Left cardiac atrium (tissue), 4 donors: ENCODE measurements at places on chromosomes 5 and 9. TPM values are rescaled to one million over a fixed set of nuclear protein-coding genes. Genes with fewer than 3 reads are reported as not detected.
A peak's percentile ranks its signal among the peaks of the same experiment; 100 is the strongest.

GRCh38 chr5:83562791-83563557, 91.4 kb downstream of the VCAN start:
- DNase-seq, result no peak

- DNase-seq, result no peak
These were observed 11.7 kb downstream of the TSPAN17 start for GRCh38 chr5:176658817-176659511.

DNA sequence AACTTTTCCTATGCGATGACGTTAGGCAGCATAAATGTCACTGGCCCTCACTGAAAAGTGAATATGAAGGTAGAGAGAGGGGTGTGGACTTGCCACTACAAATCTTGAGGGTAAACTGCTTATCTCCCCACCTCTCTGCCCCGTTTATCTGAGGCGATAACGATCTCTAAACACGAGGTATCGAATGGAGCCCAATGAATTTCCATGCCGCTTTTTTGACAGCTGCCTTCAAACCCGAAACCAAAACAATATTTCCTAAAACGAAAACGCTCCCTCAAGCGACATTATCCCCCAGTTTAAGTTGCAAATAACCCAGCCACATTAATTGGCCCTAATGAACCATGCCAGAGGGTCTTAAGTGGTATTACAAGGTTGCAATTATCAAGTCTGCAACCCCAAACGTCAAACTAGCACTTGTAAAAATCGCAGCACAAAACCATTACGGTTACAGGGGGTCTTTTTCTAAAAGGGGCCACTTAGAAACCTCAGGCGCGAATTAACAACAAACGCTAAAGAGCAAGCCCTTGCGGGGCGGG, 1.4 kb downstream of the NR3C1 start:
- no peak for DNase-seq

- DNase-seq, result no peak
These were observed 8.6 kb downstream of the AGPAT2 start for GRCh38 chr9:136678624-136679023.

DNA sequence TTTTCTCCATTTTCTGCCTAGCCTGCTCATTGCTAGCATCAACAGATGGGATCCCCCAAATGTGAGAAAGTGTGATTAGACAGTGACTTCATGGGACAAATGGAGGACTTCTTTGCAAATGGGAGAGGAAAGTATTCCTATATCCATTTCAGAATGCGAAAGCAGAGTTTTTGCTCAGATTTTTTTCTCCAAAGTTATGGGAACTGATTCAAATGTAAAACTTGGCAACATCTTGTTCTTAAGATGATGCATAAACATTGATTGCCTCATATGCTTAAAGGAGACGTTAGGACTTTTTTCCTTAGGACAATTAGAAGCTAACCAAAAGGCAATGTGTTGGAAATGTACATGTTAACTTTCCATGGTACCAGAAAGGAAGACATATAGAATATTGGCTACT, 704.3 kb upstream of the ZNF608 start:
- DNase-seq, result no peak

GRCh38 chr5:68140763-68141162, 74.8 kb upstream of the PIK3R1 start:
- no peak for DNase-seq

DNA sequence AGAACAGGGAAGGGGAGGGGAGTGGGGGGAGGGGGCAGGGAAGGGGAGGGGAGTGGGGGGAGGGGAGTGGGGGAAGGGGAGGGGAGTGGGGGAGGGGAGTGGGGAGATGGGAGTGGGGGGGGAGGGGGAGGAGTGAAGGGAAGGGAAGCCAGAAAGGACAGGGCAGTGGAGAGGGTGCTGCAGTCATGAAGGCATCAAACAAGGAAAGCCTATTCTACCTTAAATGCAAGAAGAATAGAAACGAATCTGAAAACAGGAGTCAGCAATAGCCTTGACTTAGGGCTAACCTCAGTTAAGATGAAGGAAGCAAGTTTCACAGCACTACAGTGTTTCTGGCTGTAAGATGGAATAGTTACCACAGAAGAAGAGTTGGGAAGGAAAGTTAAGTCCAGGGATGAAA, 59.5 kb downstream of the CAMSAP1 start:
- DNase-seq, result no peak

DNA sequence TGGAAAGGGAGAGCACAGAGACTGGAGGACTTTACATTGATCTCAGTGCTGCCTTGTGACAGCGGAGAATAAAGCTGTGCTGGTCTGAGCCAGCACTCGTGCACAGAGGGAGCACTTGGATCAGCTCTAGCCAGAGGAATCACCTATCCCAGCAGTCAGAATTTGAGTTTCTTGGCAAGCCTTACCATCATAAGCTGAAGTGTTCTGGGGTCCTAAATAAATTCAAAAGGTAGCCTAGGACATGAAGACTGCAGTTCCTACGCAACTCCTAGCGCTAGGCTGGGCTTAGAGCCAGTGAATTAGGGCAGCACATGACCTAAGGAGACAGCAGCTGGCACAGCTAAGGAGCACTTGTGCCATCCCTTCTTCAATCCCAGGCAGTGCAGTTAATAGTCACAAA, 119.5 kb downstream of the HMHB1 start:
- DNase-seq, result peak; percentile 39

DNA sequence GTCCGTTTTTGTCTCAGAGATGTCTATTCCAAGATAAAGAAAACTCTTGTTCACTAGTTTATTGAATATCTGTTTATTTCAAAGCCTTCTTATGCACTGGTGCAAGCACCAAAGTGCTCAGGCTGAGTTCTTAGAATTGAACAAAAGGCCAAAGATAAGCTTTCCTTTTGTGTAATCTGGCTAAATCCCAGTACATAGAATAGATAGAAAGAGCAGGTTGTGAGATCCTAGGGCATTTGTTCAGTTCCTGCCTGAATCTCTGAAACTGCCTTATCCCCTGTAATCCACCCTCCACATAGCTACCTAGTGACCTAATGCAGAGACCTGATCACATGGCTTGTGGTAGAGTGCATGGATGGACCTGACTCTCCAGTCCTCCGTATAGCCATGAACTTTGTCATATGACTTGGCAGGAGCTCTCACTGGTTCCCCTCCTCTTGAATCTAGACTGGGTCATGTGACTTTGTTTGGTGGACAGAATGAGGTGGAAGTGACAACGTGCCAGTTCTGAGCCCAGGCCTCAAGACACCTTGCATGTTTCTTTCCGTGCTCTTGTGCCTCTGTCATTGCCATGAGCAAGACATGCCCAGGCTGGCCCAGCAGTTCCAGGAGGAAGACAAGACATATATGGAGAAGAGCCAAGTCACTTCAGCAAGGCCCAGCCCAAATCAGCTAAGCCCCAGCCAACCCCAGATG, 139.3 kb upstream of the SHB start:
- no peak for DNase-seq

GRCh38 chr5:181043285-181044092, 3.4 kb downstream of the BTNL9 start:
- no peak for DNase-seq

- no peak for DNase-seq
These were observed 118.7 kb downstream of the PJA2 start for GRCh38 chr5:109291090-109291489.

- DNase-seq, result no peak
These were observed 64.7 kb downstream of the GGTA1 start for GRCh38 chr9:121434969-121435368.

DNA sequence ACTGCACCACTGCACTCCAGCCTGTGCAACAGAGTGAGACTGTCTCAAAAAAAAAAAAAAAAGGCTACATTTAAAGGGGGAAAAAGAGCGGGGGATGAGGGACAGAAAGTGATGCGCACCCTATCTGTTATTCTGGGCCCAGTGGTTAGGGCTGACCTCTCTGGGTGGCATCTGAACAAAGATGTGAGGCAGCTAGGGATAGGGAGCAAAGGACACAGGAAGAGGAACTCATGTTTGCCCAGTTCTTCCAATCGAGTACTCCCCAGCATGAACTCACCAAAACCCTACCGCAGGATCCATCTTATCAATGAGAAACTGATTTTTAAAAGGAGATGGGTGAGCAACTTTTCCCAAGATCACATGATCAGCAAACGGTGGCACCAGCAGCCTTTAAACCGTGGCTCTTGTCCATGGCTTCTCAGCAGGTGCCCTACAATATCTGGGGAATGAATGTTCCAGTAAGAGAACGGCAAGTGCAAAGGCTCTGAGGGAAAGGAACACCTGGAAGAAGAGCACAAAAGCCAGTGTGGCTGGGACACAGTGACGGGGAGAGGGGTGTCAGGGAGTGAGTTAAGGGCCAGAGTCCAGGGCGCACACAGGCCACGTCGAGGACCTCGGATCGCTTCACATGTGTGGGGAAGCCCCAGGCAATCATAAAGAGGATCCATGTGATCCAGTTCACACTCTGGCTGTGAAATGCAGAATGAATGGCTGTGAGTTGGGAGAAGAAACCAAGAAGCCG, 22.0 kb downstream of the RAPGEF1 start:
- no peak for DNase-seq

GRCh38 chr5:147113967-147114366, 120.9 kb upstream of the STK32A start:
- DNase-seq, result no peak

DNA sequence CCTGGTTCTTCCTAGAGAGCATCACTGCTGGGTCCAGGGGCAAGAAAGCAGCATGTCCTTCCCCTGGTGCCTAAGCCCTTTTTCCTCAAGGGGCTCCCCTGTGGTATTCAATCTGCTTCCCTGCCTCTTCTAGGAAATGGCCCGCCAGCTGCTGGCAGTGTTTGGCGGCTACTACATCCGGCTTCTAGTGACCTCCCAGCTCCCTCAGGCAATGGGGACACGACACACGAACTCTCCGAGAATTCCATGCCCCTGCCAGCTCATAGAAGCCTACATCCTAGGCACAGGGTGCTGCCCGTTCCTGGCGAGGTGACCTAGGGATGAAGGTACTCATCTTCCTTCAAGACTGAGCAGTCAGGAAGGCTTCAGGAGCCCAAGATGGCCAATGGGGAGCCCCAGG, 14.6 kb downstream of the TEX53 start:
- DNase-seq, result no peak

DNA sequence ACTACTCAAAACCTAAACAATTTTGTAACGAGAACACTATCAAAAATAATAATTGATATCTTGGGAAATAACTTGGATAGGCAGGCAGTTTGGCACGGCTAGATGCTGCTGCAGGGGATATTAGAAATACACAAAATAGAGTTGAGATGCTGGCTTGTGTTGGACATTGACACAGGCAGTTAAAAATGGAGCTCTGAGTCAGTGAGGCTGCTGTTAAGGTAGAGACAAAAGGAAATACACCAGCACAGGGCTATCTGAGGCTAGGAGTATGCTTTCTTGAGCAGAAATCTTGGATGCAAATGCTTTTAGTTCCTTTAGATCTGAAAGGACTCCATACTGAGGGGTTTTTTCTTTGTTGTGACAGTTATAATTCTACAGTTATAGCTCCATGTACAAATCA, 16.6 kb downstream of the TENT2 start:
- no peak for DNase-seq

DNA sequence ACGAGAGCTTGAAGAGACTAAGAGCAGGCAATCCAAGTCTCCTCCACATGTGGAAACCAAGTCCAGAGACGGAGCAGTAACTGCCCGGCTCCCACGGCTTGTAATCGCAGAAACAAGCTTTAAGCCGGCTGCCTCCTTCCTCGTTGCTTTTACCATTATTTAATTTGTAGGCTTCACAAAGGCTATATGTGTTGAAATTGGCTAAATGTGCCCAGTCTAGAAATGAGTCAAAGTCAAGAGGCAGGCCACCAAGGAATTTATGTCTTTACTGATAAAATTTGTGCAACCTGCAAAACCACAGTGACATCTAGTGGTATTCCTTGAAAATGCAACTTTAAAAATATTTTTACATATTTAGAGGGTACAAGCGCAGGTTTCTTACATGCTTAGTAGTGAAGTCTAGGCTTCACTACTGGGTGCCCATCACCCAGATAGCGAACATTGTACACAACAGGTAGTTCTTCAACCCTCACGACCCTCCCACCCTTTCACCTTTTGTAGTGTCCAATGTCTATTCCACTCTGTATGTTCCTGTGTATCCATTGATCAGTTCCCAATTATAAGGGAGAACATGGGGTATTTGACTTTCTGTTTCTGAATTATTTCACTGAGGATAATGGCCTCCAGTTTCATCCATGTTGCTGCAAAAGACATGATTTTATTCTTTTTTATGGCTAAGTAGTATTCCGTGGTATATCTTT, 33.5 kb upstream of the EBF1 start:
- DNase-seq, result no peak

- DNase-seq, result peak; percentile 89
These were observed 143.6 kb downstream of the BNC2 start for GRCh38 chr9:16726718-16727451.

DNA sequence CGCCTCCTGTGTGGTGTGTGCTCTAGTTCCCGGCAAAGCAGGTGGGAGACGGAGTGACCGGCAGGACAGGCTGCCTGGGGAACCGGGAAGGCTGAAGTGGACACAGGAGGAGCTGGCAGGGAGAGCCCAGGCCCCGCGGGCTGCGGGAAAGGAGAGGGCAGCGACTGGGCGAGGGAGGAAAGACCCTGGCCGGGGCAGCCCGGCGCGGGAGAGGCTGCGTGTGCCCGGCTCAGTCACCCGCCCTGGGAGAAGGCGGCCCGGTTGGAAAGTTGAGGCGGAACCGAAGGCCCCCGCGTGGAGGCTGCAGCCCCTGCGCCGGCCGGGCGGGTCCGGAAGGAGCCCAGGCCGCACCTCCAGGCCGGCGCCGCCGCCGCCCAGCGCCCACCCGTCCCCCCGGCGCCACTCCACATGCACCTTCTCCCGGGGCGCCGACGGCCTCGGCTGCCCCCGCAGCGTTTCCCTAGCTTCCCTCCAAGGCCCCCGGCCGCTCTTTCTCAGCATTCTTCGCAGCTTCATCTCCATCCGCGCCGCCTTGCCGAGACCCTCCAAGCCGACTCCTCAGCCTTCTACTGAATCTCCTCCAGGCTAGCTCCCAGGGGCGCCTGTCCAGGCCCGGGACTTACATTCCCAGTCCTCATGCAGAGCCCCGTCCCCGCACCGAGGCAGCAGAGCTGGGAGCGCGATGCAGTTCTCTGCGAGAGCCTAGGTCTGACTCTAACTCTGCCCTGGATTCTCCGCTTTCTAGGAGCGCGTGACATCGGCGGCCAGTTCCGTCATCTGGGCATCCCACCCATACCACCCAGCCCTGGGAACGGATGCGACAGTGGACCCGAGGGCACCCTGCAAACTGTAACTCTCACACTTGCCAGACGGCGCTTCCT, 152.0 kb downstream of the ERCC6L2 start:
- peak; percentile 61 for DNase-seq

DNA sequence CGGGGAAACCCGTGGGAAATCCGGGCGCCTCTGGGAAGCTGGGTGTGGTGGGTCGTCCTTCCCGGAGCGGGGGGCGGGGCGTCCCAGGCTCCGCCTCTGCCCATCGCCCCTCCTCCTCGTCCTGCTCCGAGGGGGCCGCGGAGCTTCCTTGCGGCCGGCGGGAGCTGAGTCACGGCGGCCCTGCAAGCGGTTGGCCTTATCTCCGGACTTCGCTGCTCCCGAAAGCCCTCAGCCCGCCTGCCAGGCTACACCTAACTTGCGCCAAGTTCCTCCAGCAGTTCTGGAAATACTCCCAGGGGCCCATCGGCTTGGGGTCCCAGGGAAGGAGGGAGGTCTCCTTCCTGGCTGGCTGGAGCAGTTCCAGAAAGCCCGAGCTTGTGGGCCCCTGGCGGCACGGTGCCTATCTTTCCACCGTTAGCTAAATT, 54.1 kb upstream of the CDKN2AIPNL start:
- peak; percentile 94 for DNase-seq

The QRFP gene
- not detected for total RNA-seq

The HRCT1 gene
- 9.3 TPM for total RNA-seq

The CCL27 gene
- not detected for total RNA-seq

The MLANA gene
- not detected for total RNA-seq

The ADCY2 gene
- total RNA-seq, result 0.35 TPM

The PAPPA gene
- 2.4 TPM for total RNA-seq

The SLC6A18 gene
- total RNA-seq, result not detected

The MYMK gene
- total RNA-seq, result not detected

The SPATA31D4 gene
- total RNA-seq, result not detected

The FOCAD gene
- total RNA-seq, result 34.1 TPM

The DOCK8 gene
- total RNA-seq, result 14.9 TPM
